ENCODE measurements at places on chromosomes 4 and X.

DNA sequence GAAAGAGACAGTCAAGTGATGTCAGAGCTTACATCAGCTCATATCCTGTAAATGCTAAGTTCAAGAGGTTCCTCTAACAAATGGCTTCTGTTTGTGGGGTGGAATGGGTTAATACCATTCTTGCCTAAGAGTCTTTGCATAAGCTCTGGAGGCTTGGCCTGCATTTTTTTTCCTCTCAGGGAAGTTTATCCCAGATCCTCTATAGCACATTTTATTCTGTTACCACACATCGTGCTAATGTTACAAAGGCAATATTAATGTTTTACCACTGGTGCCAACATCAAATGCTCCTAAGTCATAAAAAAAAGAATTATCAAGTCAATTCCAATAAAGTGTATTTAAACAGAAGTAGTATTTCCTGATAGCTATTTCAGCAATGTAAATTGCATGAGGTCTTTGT is 2.9 kb upstream of the ADH6 start:
- no peak for DNase-seq
- no peaks in the 10 kb centered on the region for H3K4me1 ChIP-seq
- no peak overlapping the region for H3K4me3 ChIP-seq
- no peak overlapping the region for H3K27ac ChIP-seq
- H3K27me3 ChIP-seq: no peaks in the 10 kb centered on the region

GRCh38 chr4:61239250-61239649 is 39.1 kb downstream of the ADGRL3 start:
- H3K27me3 ChIP-seq: no peaks in the 10 kb centered on the region
- H3K4me3 ChIP-seq: no peak overlapping the region
- no peaks in the 10 kb centered on the region for H3K4me1 ChIP-seq
- DNase-seq: no peak
- no peak overlapping the region for H3K27ac ChIP-seq

GRCh38 chrX:48726596-48726995 is 30.1 kb downstream of the SUV39H1 start:
- no peaks in the 10 kb centered on the region for H3K36me3 ChIP-seq
- H3K27ac ChIP-seq: no peak overlapping the region
- H3K4me3 ChIP-seq: no peak overlapping the region
- H3K27me3 ChIP-seq: no peaks in the 10 kb centered on the region
- no peak for DNase-seq

GRCh38 chrX:154295664-154296310 is at the start of gene TKTL1:
Gene TKTL1, plus strand, starts transcription at chrX:154295795. Its CDS starts 65 bp downstream, at chrX:154295860.
- H3K27ac ChIP-seq: no peak within 1 kb of the TSS
- no peaks in the 10 kb centered on the region for H3K27me3 ChIP-seq
- H3K4me1 ChIP-seq: no peaks in the 10 kb centered on the region
- no peak within 1 kb of the TSS for H3K4me3 ChIP-seq

- no peaks in the 10 kb centered on the region for H3K4me1 ChIP-seq
- H3K27ac ChIP-seq: no peak overlapping the region
- H3K27me3 ChIP-seq: no peaks in the 10 kb centered on the region
Measured at GRCh38 chr4:12846368-12846767, 637.8 kb downstream of the RAB28 start.

GRCh38 chr4:99624141-99624719 is 33.4 kb downstream of the C4orf54 start:
- H3K4me3 ChIP-seq: no peak overlapping the region
- H3K27me3 ChIP-seq: no peaks in the 10 kb centered on the region
- no peak overlapping the region for H3K27ac ChIP-seq

DNA sequence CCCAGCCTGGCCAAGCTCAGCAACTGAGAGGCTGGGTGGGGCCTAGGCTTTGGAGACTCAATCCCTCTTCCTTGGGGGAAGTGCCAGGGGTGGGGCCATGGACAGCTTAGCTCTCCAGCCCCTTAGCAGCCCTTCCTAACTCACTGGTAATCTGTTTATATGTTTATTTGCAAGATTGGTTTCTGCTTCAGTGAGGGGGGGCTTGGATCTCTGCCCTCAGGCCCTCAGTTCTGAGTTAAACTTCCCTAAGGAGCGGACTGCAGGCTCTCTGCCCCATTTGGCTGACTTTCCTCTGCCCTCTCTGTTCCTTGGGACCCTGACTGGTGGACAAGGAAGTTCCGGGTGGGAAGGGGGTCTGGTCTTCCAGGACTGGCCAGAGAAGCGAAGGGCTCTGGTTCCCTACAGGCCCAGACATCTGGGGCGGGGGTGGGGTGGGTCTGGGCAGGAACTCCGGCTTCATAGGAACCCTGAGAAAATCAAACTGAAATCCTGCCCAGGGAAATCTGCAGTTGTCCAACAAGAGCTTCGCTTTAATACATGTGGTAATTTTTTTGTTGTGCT is 51.4 kb downstream of the NALF2 start:
- no peak overlapping the region for H3K27ac ChIP-seq
- no peaks in the 10 kb centered on the region for H3K27me3 ChIP-seq
- no peaks in the 10 kb centered on the region for H3K4me1 ChIP-seq
- no peak for DNase-seq
- no peaks in the 10 kb centered on the region for H3K36me3 ChIP-seq
- no peak overlapping the region for H3K4me3 ChIP-seq

GRCh38 chr4:161555689-161556660 is 607.8 kb downstream of the FSTL5 start:
- DNase-seq: no peak
- no peaks in the 10 kb centered on the region for H3K4me1 ChIP-seq
- no peak overlapping the region for H3K4me3 ChIP-seq
- no peaks in the 10 kb centered on the region for H3K36me3 ChIP-seq
- H3K27me3 ChIP-seq: no peaks in the 10 kb centered on the region
- no peak overlapping the region for H3K27ac ChIP-seq

- H3K36me3 ChIP-seq: no peaks in the 10 kb centered on the region
- H3K4me3 ChIP-seq: no peak overlapping the region
- no peak for DNase-seq
- no peaks in the 10 kb centered on the region for H3K4me1 ChIP-seq
- no peaks in the 10 kb centered on the region for H3K27me3 ChIP-seq
Measured at GRCh38 chr4:18938343-18939099, 917.0 kb upstream of the LCORL start.

GRCh38 chrX:119622356-119623232 is 16.4 kb upstream of the NKRF start:
- no peak overlapping the region for H3K27ac ChIP-seq
- peaks cover 7% of the 10 kb centered on the region for H3K4me1 ChIP-seq
- no peaks in the 10 kb centered on the region for H3K36me3 ChIP-seq
- no peak for DNase-seq
- no peaks in the 10 kb centered on the region for H3K27me3 ChIP-seq

DNA sequence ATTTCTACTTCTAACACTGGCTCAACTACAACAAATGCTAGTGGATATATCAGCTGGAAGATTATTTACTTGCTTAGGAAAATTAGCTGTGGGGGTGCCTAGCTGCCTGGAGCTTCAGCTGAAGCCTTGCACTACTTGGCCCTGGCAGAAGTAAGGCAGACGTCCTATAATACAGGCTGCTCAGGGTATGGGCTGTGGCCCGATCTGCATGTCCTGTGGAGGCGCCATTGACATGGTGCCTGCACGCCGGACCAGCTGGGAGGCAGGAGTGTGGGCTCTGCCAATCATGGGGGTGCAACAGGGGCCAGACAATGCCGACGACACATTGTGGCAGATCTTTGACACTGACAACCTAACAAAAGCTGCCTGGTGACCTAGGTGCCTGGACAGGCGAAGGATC is 31.6 kb upstream of the UCP1 start:
- no peaks in the 10 kb centered on the region for H3K4me1 ChIP-seq
- no peaks in the 10 kb centered on the region for H3K36me3 ChIP-seq
- no peak overlapping the region for H3K27ac ChIP-seq

- DNase-seq: no peak
- H3K4me1 ChIP-seq: no peaks in the 10 kb centered on the region
- no peak overlapping the region for H3K27ac ChIP-seq
Measured at GRCh38 chr4:123256901-123257300, 139.7 kb upstream of the SPRY1 start.

- no peak overlapping the region for H3K27ac ChIP-seq
- no peak for DNase-seq
- no peaks in the 10 kb centered on the region for H3K36me3 ChIP-seq
- no peaks in the 10 kb centered on the region for H3K4me1 ChIP-seq
- no peak overlapping the region for H3K4me3 ChIP-seq
Measured at GRCh38 chrX:136097871-136098805, 49.2 kb upstream of the FHL1 start.

GRCh38 chrX:142214081-142214480 is 9.0 kb upstream of the MAGEC2 start:
- no peak overlapping the region for H3K27ac ChIP-seq
- no peak overlapping the region for H3K4me3 ChIP-seq
- no peaks in the 10 kb centered on the region for H3K4me1 ChIP-seq
- DNase-seq: no peak

- H3K36me3 ChIP-seq: no peaks in the 10 kb centered on the region
- no peak overlapping the region for H3K4me3 ChIP-seq
Measured at GRCh38 chr4:77623091-77623490, 17.5 kb downstream of the CXCL13 start.

GRCh38 chr4:113467581-113467980 is 294.0 kb downstream of the CAMK2D start:
- no peaks in the 10 kb centered on the region for H3K4me1 ChIP-seq
- no peak overlapping the region for H3K4me3 ChIP-seq
- no peaks in the 10 kb centered on the region for H3K36me3 ChIP-seq
- no peak for DNase-seq
- no peaks in the 10 kb centered on the region for H3K27me3 ChIP-seq

GRCh38 chrX:19866626-19867410 is 20.6 kb downstream of the SH3KBP1 start:
- peak overlapping the region; percentile 25 for H3K27ac ChIP-seq
- no peaks in the 10 kb centered on the region for H3K27me3 ChIP-seq
- H3K36me3 ChIP-seq: no peaks in the 10 kb centered on the region
- DNase-seq: no peak
- H3K4me3 ChIP-seq: no peak overlapping the region
- H3K4me1 ChIP-seq: no peaks in the 10 kb centered on the region
